Bronchial epithelial cell (primary cell): ENCODE measurements at places on chromosomes 7 and 10. TPM values are rescaled to one million over a fixed set of nuclear protein-coding genes. Genes with fewer than 3 reads are reported as not detected.

ABCC2 gene
- 0.53 and 1.0 TPM in 2 replicates for total RNA-seq

SBDS gene
- total RNA-seq: 108 and 133 TPM in 2 replicates

ERVW-1 gene
- total RNA-seq: not detected in 2 replicates

NUTM2E gene
- 0.13 TPM in 1 of 2 replicates, not detected in the other for total RNA-seq
